Brain microvascular endothelial cell (primary cell): ENCODE measurements at places on chromosomes 6 and 20.
A peak's percentile ranks its signal among the peaks of the same experiment; 100 is the strongest.

GRCh38 chr6:166725571-166725970, 98.5 kb upstream of the RPS6KA2 start:
- no peak for DNase-seq

GRCh38 chr6:285030-285771, 7.1 kb upstream of the DUSP22 start:
- DNase-seq: no peak

- no peak for DNase-seq
These were observed 670 bp downstream of the NCOA5 start for GRCh38 chr20:46089167-46089416.

DNA sequence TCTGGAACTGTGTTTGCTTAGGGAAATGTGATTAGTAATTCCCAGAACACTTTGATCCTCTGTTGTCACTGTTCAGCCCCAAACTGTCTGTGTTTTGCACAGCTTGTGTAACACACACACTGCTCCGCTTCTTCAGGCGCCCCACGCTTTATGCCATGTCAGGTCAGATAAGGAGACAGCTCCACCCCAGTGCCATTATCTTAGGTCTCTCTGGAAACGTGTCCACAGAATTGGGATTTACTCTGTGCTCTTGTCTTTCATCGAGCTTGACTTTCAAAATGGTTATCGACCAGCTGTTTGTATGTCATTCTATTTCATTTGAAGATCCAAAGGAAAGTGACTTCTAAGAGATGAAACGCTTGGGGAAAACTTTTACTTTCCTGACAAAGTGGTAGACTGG, 106.4 kb upstream of the SSTR4 start:
- DNase-seq: no peak

DNA sequence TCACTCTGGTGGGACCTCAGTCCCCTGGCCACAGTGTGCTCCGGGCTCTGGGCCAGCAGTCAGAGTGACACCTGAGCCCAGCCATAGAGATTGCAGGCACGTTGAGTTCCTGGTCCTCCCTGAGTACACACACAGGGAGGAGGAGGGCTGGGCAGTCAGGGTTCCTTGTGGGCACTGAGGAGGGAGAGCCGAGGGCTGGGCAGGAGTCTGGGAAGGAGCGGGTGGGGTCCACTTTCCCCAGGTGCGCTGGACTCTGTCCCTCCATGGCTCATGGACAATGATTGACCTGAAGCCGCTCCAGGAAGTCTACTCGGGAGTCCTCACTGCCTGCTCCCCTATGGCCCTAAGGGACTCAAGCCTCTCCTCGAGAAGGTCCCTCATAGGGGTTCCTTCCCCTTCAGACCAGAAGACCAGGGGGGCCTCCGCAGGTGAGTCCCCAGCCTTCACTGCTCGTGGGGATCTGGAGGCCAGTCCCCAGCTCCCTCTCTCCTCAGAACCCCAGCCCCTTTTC, 1.1 kb downstream of the SLC44A4 start:
- no peak for DNase-seq

GRCh38 chr20:10242166-10242565, 23.5 kb downstream of the SNAP25 start:
- DNase-seq: no peak

DNA sequence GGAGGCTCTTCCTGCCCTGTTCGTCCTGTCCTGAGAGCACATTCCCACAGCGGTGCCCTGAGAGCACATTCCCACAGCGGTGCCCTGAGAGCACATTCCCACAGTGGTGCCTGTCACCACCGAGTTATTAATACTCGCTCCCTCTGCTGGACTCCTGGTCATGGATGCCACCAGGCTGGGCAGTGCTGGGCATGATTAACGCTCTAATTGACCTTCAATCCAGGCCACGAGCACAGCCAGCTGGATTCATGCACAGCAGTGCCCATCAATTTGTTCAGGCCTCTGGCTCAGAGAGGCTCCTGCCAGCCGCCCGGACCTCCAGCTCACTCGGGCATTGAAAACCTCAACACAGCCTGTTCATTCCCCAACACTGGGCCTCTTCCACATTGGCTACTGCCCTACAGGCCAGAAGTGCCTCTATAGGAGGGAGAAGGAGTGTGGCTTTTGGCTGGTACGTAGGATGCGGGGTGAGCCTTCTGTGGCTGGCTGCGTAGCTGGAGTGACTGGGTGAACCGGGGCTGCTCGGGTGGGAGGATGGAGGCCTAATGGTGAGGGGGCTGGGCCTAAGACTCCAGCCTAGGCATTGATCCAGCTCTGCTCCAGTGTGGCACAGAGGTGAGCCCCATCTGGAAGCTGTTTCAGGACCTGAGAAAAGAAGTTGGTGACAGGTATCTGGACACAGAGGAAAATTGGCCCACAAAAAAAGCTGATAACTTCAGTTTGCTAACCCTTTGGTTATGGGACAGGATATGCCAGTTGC, 9.3 kb downstream of the IP6K3 start:
- no peak for DNase-seq

DNA sequence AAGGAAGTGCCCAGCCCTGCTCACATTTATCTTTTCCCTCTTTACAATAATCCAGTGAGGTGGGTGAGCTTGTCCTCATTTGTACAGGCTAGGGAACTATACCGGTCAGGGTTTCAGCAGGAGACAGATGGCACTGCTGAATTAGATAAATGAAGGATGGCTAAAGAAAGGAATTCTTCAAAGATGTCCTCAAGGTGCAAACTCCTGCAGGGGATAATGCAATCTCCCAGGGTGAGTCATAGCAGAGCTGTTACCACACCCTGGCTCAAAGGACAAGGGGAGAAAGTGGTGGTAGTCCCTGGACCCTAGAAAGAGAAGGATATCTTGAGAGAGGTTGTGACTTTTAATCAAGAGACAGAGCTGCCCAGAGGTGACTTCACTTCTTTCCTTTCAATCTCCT, 66.7 kb downstream of the RFPL4B start:
- DNase-seq: no peak

DNA sequence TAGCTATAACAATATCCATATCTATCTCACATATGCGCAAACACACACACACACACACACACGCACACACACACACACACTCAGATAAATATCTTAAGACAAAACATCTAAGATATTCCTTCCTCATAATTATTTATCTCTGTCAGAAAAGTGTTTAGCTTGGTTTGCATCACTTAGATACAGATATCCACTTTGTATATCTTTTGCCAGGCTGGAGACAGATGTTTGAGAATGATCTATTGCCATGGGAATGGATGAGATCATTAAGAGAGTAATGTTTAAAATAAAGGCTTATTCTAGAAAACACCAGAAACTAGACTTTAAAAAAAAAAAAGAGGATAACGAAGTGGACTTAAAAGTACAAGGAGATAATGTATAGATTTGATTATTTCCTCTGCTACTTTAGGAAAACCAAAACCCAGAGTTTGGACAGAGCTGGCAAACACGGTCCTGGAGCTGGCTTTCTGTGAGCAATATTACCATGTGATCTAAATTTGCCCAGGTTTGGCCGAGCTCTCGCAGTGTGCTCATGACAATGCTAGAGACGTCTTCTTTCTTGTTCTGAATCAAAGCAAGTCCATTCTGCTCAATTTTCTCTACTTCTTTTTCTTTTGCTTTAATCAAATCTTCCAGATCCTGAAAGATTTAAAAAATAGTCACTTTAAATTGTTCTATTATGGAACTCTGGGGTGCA, 411.8 kb downstream of the SYNE1 start:
- DNase-seq: no peak

DNA sequence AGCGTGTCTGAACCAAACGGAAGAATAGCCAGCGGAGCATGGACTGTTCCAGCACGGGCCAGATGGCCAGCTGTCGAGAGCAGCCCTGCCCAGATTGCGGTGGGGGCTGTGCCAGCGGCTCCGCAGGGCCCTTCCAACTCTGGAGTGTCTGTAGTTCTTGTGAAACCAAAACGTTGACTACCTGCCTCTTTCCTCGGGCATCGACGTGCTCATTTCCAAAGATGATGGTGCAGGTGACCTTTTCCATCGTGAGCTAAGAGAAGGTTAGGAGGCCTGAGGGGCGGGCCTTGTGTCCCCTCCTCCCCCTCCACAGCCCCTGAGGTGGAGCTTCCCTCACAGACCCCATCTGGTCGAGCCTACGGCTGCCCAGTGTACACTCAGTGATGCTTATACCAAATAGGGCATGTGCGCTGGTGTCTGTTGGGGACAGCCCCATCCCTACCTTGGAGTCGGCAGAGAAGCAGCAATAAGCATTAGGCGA, 12.9 kb upstream of the C20orf144 start:
- no peak for DNase-seq

DNA sequence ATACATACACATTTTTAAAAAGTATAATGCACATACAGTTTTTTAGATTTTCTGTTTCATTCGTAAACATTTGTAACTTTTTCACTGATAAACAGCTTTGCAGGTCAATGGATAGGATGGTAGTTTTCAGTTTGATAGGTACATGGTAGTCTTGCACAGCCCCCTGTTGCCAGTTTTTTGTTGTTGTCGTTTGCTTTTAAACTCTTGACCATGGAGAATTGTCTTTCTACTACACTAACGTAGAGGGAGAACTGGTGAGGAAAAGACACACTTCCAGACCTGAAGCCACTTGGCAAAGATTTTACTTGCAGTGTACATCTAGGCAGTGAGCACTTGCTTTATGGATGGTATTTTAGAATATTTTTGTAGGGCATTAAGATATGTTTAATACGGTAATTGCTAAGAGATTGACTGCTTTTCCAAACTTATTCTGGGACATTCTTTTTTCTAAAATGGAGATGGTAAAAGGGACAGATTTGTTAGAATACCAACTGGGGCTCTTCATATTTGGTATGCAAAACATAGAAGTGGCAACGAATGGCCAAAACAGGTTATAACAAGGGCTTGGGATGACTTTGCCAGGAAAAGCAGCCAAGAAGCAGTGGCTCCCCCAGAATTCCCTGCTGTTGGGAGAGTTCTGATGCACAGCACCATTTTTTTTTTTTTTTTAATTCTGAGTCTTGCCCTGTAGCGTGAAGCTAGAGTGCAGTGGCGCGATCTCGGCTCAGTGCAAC, 1.5 kb downstream of the PYGB start:
- no peak for DNase-seq

DNA sequence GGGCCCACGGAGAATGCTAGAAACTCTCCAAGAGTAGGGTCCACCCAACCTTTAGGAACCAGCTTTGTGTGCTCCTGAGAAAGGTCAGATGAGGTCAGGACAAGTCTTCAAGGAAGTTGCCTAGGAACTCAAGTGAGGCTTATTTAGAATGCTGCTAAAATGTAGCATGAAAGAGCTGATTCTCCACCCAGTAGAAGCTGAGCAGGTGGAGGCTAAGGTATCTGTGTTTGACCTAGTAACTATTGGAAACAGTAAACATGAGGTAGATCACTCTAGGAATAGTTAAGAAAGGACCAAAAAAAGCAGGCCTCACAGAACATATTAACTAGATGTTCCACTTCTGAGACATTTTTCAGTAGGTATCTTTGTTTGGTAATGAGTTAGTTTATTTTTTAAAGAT, 13.9 kb downstream of the CEP43 start:
- DNase-seq: no peak

DNA sequence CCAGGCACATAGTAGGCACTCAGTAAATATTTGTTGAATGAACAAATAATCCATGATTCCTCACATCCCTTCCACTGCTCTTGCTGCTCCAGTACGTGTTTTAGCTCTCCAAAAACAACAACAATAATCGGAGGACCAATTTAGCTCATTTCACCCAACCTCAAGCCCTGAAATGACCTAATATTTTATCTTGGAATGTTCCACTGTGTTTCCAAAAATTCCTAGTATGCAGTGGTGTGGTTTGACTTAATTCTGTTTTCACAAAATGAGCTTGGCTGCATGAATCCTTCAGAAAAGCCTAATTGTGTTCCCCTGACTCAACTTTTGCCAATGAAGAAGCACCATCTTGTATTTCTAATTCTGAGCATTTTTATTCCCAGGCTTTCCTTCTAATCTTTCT, 168.0 kb upstream of the PHACTR1 start:
- DNase-seq: peak; percentile 63

DNA sequence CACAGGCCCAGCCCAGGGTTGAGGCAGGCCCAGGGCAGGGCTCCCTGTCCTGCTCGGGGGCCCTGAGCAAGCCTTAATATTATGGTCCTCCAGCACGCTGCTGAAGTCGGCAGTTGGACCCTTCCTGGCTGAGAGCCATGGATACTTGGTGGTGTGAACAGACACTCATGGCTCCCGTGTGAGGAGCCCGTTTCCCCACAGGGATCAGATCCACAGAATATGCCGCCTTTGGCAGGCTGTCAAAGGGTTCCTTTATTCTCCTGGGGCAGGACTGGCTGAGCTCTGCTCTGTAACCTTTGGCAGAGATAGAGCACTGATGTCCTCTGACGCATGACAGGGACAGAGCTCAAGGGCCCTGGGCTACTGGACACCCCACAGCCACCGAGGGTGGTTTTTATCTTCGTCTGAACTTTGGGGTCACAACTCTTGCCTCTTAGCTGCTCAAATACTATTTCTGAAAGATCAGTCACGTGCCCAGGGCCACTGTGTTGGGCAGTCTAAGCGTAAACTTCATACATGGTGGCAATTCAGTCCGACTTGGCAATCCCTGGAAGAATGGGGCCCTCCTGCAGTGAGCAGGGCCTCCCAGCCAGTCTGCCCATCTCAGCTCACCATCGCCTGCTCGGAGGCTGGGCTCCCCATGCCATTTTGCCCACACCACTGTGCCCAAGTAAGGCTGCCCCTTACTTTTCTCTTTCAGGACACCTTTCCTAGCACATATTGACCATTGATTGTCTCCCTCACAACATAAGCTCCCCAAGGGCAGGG, 49.1 kb downstream of the TTI1 start:
- no peak for DNase-seq

- no peak for DNase-seq
These were observed 28.7 kb downstream of the TXNDC5 start for GRCh38 chr6:7881765-7882500.

DNA sequence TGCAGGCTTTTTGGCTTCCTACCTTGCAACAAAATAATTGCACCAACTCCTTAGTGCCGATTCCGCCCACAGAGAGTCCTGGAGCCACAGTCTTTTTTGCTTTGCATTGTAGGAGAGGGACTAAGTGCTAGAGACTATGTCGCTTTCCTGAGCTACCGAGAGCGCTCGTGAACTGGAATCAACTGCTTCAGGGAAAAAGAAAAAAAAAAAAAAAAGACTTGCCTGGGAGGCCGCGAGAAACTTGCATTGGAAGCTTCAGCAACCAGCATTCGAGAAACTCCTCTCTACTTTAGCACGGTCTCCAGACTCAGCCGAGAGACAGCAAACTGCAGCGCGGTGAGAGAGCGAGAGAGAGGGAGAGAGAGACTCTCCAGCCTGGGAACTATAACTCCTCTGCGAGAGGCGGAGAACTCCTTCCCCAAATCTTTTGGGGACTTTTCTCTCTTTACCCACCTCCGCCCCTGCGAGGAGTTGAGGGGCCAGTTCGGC, 420 bp downstream of the SOX4 start:
- DNase-seq: peak; percentile 54

GRCh38 chr20:31913431-31914157, 38.3 kb downstream of the PDRG1 start:
- DNase-seq: no peak

GRCh38 chr6:23890543-23891227, 235.3 kb upstream of the NRSN1 start:
- no peak for DNase-seq

- no peak for DNase-seq
These were observed 38.2 kb downstream of the PYGB start for GRCh38 chr20:25285856-25286798.

GRCh38 chr6:108838101-108838717, 10.0 kb upstream of the ARMC2 start:
- DNase-seq: no peak
